ENCODE measurements at places on chromosomes 12 and 14. TPM values are rescaled to one million over a fixed set of nuclear protein-coding genes. Genes with fewer than 3 reads are reported as not detected.

Gene VRTN
- polyA plus RNA-seq: 0.19 TPM

Gene PRIMA1
- polyA plus RNA-seq: 2.4 TPM

Gene PRB2
- polyA plus RNA-seq: not detected

Gene TMEM52B
- 0.10 TPM for polyA plus RNA-seq

DNA sequence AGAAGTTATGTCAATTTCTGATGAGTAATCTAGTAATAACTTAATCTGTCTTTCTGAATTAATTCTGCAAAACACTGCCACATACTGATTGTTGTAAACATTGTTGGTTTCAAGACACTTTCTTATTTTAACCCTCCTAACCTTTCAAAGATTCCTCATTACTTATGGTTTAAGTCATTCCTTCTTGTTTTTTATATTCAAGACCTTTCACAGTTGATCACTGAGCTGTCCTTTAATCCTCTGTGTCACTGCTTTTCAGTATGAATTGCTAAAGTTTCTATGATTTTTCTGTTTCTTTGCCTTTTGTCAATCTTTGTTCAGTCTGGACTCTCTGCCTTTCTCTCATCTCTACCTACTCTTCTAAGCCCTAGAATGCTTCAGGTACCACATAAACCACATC lies 164.7 kb downstream of the RAD51B start:
- H3K27ac ChIP-seq: no peak overlapping the region
- no peaks in the 10 kb centered on the region for H3K36me3 ChIP-seq
- peaks cover 2% of the 10 kb centered on the region for H3K4me1 ChIP-seq
- DNase-seq: no peak
- no peak overlapping the region for H3K4me3 ChIP-seq

DNA sequence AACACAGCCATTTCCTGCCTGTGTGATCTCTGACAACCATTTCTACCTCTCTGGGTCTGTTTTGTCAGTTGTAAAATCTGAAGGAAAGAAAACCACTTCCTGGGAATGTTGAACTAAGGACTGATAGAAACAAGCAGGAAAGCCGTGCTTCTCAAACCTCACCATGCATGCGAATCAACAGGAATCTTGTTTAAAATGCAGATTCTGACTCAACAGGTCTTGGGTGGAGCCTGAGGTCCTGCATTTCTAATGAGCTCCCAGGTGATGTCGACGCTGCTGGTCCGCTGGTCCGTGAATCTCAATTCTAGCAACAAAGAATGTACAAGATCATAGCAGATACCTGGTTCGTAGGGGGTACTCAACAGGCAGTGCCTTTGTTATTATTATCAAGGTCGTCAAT lies 38.0 kb upstream of the GPATCH2L start:
- H3K36me3 ChIP-seq: no peaks in the 10 kb centered on the region
- H3K4me3 ChIP-seq: no peak overlapping the region
- H3K4me1 ChIP-seq: no peaks in the 10 kb centered on the region
- H3K27me3 ChIP-seq: no peaks in the 10 kb centered on the region
- DNase-seq: no peak

DNA sequence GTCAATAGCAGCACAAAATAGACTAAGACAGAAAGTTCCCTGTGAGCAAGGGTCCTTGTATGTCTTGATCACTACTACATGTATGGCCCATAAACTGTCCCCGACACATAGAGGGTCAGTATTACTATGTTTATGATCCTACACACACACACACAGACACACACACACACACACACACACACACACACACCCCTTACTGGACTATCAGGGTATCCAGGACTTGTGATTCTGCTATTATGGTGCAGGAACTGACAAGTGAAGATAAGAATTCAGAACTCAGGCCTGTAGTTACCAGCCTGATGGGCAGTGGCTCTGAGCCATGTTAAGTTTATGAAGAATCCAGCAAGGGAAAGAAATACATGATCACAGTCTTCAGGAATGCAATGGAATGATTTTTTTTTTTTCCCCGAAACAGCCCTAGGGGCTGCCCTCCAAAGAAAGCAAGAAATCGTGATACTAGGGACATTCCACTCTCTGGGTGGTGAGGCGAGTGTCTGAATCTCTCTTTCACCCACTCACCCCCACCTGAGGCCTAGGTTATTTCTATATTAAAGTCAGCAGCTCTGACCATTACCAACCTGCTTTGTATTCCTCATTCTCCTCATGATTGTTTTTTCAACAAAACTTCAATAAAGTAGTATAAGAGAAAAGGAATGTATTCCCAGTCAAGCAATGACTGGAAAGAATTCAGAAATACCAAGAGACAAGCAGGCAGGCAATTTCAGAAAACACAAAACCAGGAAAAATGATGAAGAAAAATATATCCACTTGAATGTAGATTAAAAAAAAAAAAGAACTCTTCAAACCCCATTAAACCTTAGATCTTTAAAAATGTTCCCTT lies 105.8 kb downstream of the AVPR1A start:
- no peaks in the 10 kb centered on the region for H3K4me1 ChIP-seq
- H3K4me3 ChIP-seq: no peak overlapping the region
- no peaks in the 10 kb centered on the region for H3K36me3 ChIP-seq
- H3K27me3 ChIP-seq: no peaks in the 10 kb centered on the region
- H3K27ac ChIP-seq: no peak overlapping the region

DNA sequence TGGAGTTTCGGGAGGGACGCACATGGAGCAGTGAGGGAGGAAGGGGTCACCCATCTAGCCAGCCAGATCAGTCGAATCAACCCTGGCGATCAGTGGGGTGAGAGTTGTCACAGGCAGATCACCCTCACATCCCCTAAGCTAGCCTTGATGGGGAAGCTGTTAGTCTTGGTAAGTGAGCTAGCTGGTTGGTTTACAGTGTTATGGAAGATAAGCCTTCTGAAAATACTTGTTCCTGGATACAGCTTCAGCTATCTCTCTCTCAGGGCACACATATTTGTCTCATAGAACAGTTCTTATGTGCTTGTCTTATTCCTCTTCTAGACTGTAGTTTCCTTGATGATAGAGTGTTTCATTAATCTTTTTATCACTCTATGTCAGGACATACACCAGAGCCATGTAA lies 26.2 kb upstream of the MANSC4 start:
- no peak for DNase-seq
- H3K4me3 ChIP-seq: no peak overlapping the region
- no peaks in the 10 kb centered on the region for H3K36me3 ChIP-seq
- no peak overlapping the region for H3K27ac ChIP-seq
- H3K4me1 ChIP-seq: no peaks in the 10 kb centered on the region

DNA sequence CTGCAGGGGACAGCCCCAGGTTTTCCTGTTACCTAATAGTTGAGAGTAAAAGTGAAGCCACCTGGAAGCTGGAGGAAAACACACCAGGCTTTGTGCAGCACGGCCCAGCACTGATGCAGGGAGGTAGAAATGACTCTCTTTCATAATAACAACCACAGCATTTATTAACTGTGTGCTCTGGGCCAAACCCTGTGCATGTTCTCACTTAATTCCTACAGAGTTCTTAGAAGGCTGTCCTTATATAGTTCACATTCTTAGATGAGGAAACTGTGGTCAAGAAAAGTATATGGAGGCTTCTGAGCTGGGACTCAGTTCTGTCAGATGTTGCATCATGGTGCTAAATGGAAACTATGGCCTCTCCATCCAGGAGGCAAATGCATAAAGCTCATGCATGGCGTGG lies 100.0 kb downstream of the PAPOLA start:
- H3K4me1 ChIP-seq: no peaks in the 10 kb centered on the region
- no peak for DNase-seq
- H3K36me3 ChIP-seq: no peaks in the 10 kb centered on the region
- no peaks in the 10 kb centered on the region for H3K27me3 ChIP-seq

DNA sequence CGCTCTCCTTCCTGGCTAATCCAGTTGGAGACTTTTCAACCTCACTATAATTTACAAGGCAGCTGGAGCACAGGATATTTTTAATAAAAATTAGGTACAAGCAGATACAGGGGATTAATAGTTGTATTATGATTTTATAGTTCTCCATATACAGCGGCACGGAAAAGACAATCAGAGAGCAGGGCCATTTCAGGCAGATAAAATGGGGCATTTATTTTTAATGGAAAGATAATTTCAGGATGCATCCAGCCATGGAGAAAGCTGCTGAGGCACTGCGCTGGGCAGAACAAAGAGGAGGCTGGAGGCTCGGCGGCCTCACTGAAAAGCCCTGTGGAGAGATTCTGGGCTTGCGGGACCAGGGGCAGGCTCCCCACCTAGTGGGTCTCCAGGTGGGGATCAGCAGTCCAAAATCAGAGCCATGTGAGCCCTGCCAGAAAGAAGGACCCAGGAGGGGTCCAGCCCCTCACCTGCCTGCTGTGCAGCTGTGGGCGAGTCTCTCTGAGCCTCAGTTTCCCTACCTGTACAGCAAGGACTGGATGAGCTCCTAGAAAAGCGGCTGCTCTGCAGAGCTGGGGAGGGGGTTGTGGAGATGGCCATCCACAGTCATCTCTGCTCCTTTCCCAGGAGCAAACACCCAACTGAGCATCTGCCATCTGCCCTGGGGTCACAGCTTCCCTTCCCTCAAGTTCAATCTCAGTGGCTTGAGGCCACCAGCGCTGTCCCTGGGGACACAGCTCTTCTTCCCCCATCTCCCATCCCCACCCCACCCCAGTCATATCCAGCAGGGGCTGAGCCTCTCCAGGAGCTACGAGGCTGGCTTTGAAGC lies 23.9 kb upstream of the C14orf180 start:
- no peaks in the 10 kb centered on the region for H3K27me3 ChIP-seq
- H3K36me3 ChIP-seq: no peaks in the 10 kb centered on the region
- no peak for DNase-seq
- H3K4me1 ChIP-seq: no peaks in the 10 kb centered on the region
- no peak overlapping the region for H3K27ac ChIP-seq
- H3K4me3 ChIP-seq: no peak overlapping the region

DNA sequence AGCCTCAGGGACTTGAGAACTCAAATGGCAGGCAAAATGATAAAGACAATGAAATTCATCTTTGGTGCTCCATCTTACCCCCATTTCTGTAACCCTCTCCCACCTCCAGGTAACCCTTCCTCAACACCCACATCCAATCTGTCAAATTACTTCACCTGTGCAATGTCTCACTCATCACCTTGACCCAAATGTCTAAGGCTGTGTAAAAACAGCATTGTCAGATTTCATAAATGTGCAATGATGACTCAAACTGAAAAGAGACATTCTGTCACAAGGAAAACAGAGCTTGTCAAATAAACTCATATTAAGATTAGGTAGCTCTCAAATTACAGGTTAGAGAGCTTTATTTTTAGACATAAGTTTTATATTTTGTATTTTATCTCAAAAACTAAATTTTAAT lies 19.9 kb upstream of the COCH start:
- H3K36me3 ChIP-seq: no peaks in the 10 kb centered on the region
- no peak overlapping the region for H3K27ac ChIP-seq
- no peak for DNase-seq
- no peaks in the 10 kb centered on the region for H3K4me1 ChIP-seq
- H3K4me3 ChIP-seq: no peak overlapping the region

- H3K27ac ChIP-seq: no peak overlapping the region
- no peaks in the 10 kb centered on the region for H3K36me3 ChIP-seq
- no peak overlapping the region for H3K4me3 ChIP-seq
These were observed 281.0 kb downstream of the ALG10 start for GRCh38 chr12:34303091-34303870.

- DNase-seq: no peak
- no peaks in the 10 kb centered on the region for H3K27me3 ChIP-seq
- H3K4me1 ChIP-seq: peaks cover 6% of the 10 kb centered on the region
- no peaks in the 10 kb centered on the region for H3K36me3 ChIP-seq
- no peak overlapping the region for H3K4me3 ChIP-seq
These were observed 22.1 kb downstream of the ZBTB42 start for GRCh38 chr14:104822821-104823615.

GRCh38 chr14:99271221-99271941 lies 616 bp downstream of the BCL11B start:
- H3K27me3 ChIP-seq: no peaks in the 10 kb centered on the region
- H3K4me3 ChIP-seq: peak overlapping the region; percentile 28
- no peak overlapping the region for H3K27ac ChIP-seq
- no peaks in the 10 kb centered on the region for H3K36me3 ChIP-seq
- no peak for DNase-seq

DNA sequence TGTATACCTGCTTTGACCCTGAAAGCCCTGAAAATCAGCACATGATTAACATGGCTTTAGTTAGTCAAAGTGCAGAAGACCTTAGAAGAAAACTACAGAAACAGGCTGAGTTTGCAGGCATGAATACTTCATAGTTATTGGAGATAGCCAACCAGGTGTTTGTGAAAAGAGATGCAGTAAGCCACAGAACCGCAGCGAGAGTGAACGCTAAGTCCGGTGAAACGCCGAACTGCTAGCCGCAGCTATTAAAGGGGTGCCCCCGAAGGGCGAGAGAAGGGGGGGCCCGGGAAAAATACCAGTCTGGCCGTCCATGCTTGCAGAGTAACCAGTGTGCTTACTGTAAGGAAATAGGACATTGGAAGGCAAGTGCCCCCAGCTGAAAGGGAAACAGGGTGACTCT lies 784.0 kb upstream of the TMEM132C start:
- DNase-seq: no peak
- no peak overlapping the region for H3K4me3 ChIP-seq
- H3K36me3 ChIP-seq: no peaks in the 10 kb centered on the region
- H3K27me3 ChIP-seq: no peaks in the 10 kb centered on the region
- H3K4me1 ChIP-seq: no peaks in the 10 kb centered on the region
- no peak overlapping the region for H3K27ac ChIP-seq

DNA sequence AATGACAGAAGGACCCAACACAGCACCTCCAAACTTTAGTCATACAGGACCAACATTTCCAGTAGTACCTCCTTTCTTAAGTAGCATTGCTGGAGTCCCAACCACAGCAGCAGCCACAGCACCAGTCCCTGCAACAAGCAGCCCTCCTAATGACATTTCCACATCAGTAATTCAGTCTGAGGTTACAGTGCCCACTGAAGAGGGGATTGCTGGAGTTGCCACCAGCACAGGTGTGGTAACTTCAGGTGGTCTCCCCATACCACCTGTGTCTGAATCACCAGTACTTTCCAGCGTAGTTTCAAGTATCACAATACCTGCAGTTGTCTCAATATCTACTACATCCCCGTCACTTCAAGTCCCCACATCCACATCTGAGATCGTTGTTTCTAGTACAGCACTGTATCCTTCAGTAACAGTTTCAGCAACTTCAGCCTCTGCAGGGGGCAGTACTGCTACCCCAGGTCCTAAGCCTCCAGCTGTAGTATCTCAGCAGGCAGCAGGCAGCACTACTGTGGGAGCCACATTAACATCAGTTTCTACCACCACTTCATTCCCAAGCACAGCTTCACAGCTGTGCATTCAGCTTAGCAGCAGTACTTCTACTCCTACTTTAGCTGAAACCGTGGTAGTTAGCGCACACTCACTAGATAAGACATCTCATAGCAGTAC lies 64.6 kb downstream of the RAD52 start:
- no peaks in the 10 kb centered on the region for H3K4me1 ChIP-seq
- no peaks in the 10 kb centered on the region for H3K27me3 ChIP-seq
- H3K27ac ChIP-seq: no peak overlapping the region

DNA sequence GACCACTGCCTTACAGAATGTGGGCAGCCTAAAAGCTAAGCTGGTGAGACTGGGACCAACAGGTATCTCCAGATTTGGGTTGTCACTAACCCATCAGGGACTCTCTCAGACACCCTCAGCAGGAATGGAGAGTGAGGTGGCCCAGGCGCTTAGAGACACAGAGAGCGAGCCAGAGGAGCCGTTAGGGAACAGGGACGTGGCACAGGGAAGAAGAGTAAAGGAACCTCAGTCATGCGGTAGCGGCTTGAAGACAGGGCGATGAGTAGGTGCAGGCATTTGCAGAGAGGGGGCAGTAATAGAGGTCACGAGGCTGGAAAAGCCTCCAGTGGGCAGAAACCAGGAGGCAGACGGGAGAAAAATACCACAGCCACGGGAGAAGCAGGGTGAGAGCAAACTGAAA lies 158.0 kb upstream of the CCND2 start:
- no peak for DNase-seq
- no peak overlapping the region for H3K4me3 ChIP-seq
- H3K27ac ChIP-seq: no peak overlapping the region
- no peaks in the 10 kb centered on the region for H3K36me3 ChIP-seq
